ENCODE measurements at places on chromosomes 2 and 18. TPM values are rescaled to one million over a fixed set of nuclear protein-coding genes. Genes with fewer than 3 reads are reported as not detected.

- no peaks in the 10 kb centered on the region for H3K4me1 ChIP-seq
- no peaks in the 10 kb centered on the region for H3K36me3 ChIP-seq
- H3K27ac ChIP-seq: no peak overlapping the region
Observed at GRCh38 chr2:240645346-240645745, 20.1 kb downstream of the GPR35 start.

- H3K27ac ChIP-seq: no peak overlapping the region
- no peaks in the 10 kb centered on the region for H3K36me3 ChIP-seq
- H3K4me1 ChIP-seq: no peaks in the 10 kb centered on the region
- H3K4me3 ChIP-seq: no peak overlapping the region
- no peaks in the 10 kb centered on the region for H3K27me3 ChIP-seq
- no peak for DNase-seq
Observed at GRCh38 chr2:209519271-209519670, 95.4 kb downstream of the MAP2 start.

DNA sequence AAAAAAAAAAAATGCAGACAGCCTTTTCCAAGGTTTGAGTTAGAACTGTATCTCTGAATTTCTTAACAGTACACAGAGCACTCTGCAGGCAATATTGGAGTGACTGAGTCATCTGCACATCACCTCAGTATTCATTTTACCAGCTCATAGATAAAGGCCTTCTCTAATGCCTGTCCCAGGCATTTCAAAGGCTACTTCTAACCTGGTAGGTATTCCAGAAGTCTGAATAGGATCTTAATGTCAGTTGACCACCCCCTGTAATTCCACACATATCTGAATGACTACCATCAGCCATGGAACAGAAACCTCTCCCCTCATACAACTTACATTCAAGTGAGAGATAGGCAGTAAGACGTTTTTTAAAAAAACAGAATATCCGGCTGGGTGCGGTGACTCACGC is 9.0 kb downstream of the METTL21A start:
- no peak overlapping the region for H3K4me3 ChIP-seq
- H3K4me1 ChIP-seq: peaks cover 19% of the 10 kb centered on the region
- DNase-seq: no peak
- H3K27ac ChIP-seq: no peak overlapping the region
- peaks cover 7% of the 10 kb centered on the region for H3K36me3 ChIP-seq

DNA sequence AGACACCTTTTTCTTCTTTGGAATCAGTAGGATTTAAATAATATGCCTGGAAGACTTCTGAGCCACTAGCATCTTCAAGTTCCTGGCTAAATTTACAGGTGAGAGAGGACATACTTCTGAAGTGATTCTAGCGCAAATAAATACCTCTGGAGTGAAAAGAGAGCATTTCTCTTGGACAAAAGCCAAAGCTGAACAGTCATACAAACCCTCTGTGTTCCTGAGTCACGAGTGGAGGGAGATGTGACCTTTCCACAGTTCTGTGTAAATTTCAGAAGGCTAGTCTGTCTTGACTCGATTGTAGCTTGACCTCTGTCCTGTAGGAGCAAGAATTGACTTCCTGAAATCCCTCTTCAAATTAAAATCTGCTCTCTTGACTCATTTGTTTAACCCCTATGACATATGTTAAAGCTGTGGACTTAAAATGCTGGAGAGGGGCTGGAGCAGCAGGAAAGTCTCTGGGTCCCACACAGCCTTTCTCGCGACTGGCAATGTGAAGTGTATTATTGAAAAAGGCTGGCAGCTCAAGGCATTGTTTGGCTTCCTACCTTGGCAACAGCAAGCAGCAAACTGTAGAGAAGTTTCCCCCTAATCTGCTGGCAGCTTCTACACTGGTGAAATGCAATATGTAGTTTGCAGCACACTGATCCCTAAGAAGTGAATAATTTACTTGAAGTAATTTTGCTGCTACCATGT is 79.6 kb upstream of the GCFC2 start:
- DNase-seq: no peak
- no peak overlapping the region for H3K27ac ChIP-seq
- no peaks in the 10 kb centered on the region for H3K36me3 ChIP-seq
- H3K4me3 ChIP-seq: no peak overlapping the region
- peaks cover 13% of the 10 kb centered on the region for H3K27me3 ChIP-seq

GRCh38 chr2:221484761-221485502 is 87.2 kb downstream of the EPHA4 start:
- no peak for DNase-seq
- H3K27ac ChIP-seq: no peak overlapping the region
- no peaks in the 10 kb centered on the region for H3K27me3 ChIP-seq
- H3K4me1 ChIP-seq: no peaks in the 10 kb centered on the region
- no peak overlapping the region for H3K4me3 ChIP-seq

GRCh38 chr2:20615068-20615465 is 35.8 kb downstream of the HS1BP3 start:
- no peak for DNase-seq
- no peaks in the 10 kb centered on the region for H3K4me1 ChIP-seq
- no peaks in the 10 kb centered on the region for H3K36me3 ChIP-seq
- no peak overlapping the region for H3K4me3 ChIP-seq

- no peaks in the 10 kb centered on the region for H3K4me1 ChIP-seq
- H3K4me3 ChIP-seq: no peak overlapping the region
- no peak for DNase-seq
Observed at GRCh38 chr2:53091183-53091582, 676.4 kb upstream of the CHAC2 start.

- no peak overlapping the region for H3K27ac ChIP-seq
- no peak for DNase-seq
- no peaks in the 10 kb centered on the region for H3K27me3 ChIP-seq
Observed at GRCh38 chr2:44510246-44510645, 148.5 kb downstream of the CAMKMT start.

DNA sequence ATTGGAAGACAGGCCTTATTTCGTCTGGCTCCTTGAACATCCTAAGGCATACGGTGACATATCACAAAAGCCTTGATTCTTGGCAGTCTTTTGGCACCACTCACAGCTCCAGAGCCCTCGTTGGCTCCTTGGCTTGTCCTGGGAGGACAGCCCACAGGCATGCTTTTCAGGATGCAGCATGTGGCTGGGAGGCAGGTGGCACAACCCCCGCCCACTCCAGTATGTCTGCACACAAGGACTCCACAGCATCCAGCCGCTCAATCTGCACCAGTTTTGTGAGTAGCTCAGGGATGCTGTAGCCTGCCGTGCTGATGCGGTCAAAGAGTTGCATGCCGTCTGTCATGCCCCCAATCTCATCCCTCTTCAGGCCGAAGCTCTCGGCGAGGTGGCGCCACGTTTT is 92.3 kb downstream of the EDAR start:
- no peak for DNase-seq
- H3K27me3 ChIP-seq: no peaks in the 10 kb centered on the region
- H3K4me1 ChIP-seq: peaks cover 14% of the 10 kb centered on the region
- peaks cover 19% of the 10 kb centered on the region for H3K36me3 ChIP-seq
- H3K27ac ChIP-seq: no peak overlapping the region
- no peak overlapping the region for H3K4me3 ChIP-seq

GRCh38 chr2:28390241-28390745 is 2.4 kb upstream of the FOSL2 start:
- no peaks in the 10 kb centered on the region for H3K27me3 ChIP-seq
- peaks cover 11% of the 10 kb centered on the region for H3K36me3 ChIP-seq
- H3K27ac ChIP-seq: peak overlapping the region; percentile 95

- no peaks in the 10 kb centered on the region for H3K4me1 ChIP-seq
- H3K36me3 ChIP-seq: no peaks in the 10 kb centered on the region
- peaks cover 22% of the 10 kb centered on the region for H3K27me3 ChIP-seq
- no peak for DNase-seq
Observed at GRCh38 chr18:50427896-50428295, 53.0 kb downstream of the SKA1 start.

DNA sequence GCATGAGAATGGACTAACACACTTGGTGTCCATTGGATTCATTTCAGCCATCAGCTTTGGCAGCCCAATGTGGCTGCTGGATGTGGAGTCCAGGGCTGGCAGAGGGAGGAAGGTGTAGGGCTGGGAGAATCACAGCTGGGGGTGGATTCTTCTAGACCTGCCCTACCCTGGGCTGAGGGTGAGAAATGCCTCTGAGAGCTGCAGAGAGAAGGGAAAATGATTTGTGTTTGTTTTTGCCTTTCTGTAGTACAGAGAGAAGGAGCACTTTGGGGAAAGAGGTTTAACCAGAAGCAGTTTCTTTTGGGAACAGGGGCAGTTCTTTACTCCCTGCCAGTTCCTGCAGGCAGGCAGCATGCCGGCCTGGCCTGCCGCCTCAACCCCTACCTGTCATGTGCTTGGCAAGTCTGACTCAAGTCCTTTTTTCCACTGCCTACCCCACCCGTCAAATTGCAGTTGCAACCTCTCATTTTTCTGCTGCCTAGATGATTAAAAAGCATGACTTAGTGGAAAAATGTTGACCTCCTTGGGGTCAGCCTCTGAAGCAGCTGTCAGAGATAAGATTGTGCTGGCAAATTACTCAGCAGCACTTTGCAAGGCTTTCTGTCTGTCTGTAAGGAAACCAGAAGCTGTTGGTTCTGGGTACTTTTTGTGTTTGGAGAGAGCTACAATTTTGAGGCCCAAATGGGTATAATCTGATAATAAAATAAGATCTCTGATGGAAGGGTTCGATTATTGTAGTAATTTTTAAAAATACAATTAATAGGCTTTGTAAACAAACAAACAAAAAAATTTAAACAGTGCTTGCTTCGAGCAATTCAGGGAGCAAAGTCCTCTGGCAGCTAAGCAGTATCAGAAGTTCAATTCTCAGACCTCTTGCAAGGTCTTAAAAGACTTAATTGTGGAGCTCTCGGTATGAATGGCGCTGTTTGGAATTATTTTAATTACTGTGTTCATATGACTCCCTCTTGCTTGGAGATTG is 21.7 kb downstream of the LBH start:
- peak overlapping the region; percentile 58 for H3K4me3 ChIP-seq
- peaks cover 93% of the 10 kb centered on the region for H3K4me1 ChIP-seq
- peak overlapping the region; percentile 89 for H3K27ac ChIP-seq

DNA sequence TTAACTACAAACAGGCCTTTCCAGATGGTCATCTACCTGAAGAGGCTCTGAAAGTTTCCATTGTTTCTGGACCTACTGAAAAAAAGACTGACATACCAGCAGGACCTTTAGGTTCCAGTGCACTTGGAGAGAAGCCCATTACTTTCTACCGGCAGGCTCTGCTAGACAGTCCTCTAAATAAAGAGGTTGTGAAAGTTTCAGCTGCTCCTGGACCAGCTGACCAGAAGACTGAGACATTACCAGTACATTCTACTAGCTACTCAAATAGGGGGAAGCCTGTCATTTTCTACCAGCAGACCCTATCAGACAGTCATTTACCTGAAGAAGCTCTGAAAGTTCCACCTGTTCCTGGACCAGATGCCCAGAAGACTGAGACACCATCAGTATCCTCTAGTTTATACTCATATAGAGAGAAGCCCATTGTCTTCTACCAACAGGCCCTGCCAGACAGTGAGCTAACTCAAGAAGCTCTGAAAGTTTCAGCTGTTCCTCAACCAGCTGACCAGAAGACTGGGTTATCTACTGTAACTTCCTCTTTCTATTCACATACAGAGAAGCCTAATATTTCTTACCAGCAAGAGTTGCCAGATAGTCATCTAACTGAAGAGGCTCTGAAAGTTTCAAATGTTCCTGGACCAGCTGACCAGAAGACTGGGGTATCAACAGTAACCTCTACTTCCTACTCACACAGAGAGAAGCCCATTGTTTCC is 65.8 kb downstream of the ALMS1 start:
- DNase-seq: no peak
- no peak overlapping the region for H3K4me3 ChIP-seq
- H3K36me3 ChIP-seq: peaks cover 6% of the 10 kb centered on the region
- no peaks in the 10 kb centered on the region for H3K27me3 ChIP-seq
- no peaks in the 10 kb centered on the region for H3K4me1 ChIP-seq

GRCh38 chr2:112814278-112814677 is 22.3 kb downstream of the IL1B start:
- H3K4me1 ChIP-seq: peaks cover 24% of the 10 kb centered on the region
- H3K36me3 ChIP-seq: peaks cover 6% of the 10 kb centered on the region
- DNase-seq: no peak
- no peak overlapping the region for H3K27ac ChIP-seq

- no peak overlapping the region for H3K4me3 ChIP-seq
- H3K4me1 ChIP-seq: no peaks in the 10 kb centered on the region
- no peak for DNase-seq
- H3K36me3 ChIP-seq: no peaks in the 10 kb centered on the region
- H3K27ac ChIP-seq: no peak overlapping the region
Observed at GRCh38 chr2:26559044-26559405, 81.1 kb upstream of the OTOF start.

- no peak for DNase-seq
- peaks cover 97% of the 10 kb centered on the region for H3K4me1 ChIP-seq
- H3K36me3 ChIP-seq: no peaks in the 10 kb centered on the region
- H3K27ac ChIP-seq: peak overlapping the region; percentile 100
- H3K27me3 ChIP-seq: no peaks in the 10 kb centered on the region
Observed at GRCh38 chr2:197235711-197236110, 74.9 kb downstream of the ANKRD44 start.

DNA sequence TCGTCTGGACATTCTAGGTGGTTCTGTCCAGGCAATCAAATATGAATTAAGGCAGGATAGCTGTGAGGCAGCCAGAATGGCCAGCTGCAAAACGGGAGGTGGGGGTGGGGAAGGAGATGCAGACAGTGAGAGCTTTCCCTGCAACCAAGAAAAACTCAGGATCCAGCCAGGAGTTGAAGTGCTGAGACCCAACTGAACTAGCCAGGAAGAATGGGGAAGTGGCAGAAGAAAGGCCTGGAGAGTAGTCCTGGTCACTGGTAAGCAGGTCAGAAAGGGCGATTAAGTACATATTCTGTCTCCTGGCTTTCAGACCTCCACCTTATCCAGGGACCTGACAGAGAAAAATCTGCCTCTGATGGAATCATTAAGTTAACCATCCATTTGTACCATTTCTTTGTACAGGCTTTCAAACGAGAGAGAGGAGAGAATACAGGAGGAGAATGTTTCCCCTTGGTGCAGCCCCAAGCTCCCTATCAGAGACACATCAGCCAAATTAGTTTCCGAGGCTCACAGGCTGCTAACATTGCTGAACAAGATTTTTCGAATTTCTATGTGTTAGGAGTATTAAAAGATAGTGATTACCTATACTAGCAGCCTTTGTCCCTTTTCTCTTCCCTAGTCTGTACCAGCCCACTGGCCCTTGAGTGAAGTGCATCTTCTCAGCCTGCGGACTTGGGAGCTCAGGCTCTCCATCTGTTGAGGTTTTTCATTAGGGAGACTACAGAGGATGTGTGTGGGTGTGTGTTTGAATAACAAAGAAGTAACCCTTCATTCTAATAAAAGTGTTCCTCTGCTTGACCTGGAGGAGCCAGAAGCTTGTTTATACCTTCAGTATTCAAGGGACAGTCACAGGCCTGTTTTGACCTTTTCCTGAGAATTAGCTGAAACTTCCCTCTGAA is 12.5 kb upstream of the HOXD1 start:
- H3K27me3 ChIP-seq: peaks cover 90% of the 10 kb centered on the region
- H3K36me3 ChIP-seq: peaks cover 2% of the 10 kb centered on the region
- no peak overlapping the region for H3K27ac ChIP-seq
- DNase-seq: no peak

ANKAR gene
- 5.9 TPM for total RNA-seq

DNAJC5G gene
- total RNA-seq: 0.31 TPM

ZNF638 gene
- 111 TPM for total RNA-seq

PJVK gene
- 6.8 TPM for total RNA-seq

LIMS3 gene
- total RNA-seq: 1.3 TPM

EPC2 gene
- total RNA-seq: 33.2 TPM

All from activated T-cell treated with anti-CD3 and anti-CD28 coated beads, Interleukin-2, amount 50 U/mL, for 72 hours (primary cell).